Activated CD4-positive, alpha-beta T cell treated with anti-CD3 and anti-CD28 coated beads, Interleukin-2, amount 50 U/mL, for 4 hours (primary cell): ENCODE measurements at places on chromosomes 7 and 10.

GRCh38 chr7:43152696-43153095, 40.2 kb downstream of the HECW1 start:
- DNase-seq, result no peak

GRCh38 chr10:48357631-48358030, 51.2 kb downstream of the MAPK8 start:
- DNase-seq, result no peak

- DNase-seq, result no peak
Observed at GRCh38 chr10:20948686-20949327, 51.7 kb upstream of the NEBL start.

DNA sequence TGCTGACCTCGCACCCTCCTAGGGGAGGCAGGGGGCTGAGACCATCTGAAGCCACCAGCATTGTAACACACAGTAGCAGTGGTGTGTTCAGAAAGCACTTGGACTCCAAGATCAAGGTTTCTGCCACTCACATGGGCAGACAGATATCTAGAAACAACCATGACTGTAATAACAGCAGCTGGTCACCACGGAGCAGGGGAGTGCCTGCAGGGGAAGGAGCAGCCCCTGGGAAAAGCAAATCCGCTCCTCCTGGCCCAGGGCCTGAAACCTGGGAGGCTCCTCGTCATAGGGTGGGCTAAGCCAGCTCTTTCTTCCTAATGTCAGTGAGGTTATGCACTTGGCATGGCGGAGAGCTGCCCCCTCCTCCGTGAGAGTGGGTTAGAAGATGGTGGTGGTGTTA, 118.4 kb upstream of the INSYN2A start:
- no peak for DNase-seq

GRCh38 chr10:73850863-73851461, 23.4 kb downstream of the CAMK2G start:
- no peak for DNase-seq

DNA sequence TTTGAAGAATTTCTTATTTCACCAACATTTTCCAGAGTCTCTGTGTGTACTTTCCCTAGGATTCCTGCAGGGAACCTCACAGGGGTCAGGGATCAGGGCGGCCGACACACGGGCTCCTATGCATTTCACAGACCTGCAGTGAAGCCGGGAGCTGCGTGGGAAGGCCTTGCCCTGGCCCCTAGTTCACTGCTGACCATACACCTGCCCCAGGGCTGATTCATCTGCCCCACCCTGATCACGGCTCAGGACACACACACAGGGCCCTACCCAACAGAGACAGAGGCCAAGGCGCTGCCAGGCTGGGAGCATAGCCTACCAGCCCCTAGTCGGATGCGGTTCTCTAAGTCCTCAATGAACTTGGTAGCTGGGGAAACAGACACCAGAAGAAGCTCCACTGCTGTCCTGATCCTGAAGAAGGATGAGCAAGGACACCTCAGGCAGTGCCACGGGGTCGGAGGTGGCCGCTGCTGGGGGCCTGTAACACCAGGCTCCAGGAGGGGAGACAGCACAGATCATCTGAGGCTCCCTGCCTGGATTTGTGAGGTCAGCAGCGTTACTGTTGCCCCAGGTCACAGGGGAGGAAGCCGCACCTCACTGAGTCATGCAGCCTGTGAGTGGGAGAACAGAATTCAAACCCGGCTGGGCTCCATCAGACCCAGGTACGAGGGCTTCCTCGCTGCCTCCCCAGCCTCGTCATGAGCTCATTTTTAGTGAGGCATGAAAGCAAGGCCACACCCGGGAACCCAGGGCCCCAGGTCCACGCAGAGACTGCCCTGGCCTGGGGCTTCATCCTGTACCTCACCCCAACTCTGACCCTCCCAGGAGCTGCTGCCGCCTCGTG, 278.8 kb upstream of the PPP2R2D start:
- no peak for DNase-seq

GRCh38 chr7:3164380-3164792, 120.7 kb upstream of the CARD11 start:
- no peak for DNase-seq

DNA sequence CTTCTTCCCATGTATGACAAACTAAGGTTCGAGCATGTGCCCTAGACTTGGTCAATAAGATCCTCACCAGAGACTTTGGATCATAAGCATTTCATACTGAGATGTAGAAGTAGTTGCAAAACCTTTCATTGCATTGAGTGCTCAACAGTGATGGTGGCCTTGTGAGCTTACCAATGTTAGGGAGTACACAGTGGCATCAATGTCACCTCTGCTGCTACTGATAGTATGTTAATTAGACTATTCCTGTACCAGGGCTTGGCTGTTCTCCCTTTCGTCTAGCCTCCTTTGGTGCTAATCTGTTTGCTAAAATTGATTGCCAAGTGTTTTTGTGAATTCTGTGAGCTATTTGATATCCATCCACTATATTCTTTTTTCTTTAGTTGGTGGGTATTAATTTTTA, 264.5 kb upstream of the SEMA3C start:
- no peak for DNase-seq

GRCh38 chr10:103177123-103177522, 15.9 kb downstream of the NT5C2 start:
- DNase-seq, result no peak

DNA sequence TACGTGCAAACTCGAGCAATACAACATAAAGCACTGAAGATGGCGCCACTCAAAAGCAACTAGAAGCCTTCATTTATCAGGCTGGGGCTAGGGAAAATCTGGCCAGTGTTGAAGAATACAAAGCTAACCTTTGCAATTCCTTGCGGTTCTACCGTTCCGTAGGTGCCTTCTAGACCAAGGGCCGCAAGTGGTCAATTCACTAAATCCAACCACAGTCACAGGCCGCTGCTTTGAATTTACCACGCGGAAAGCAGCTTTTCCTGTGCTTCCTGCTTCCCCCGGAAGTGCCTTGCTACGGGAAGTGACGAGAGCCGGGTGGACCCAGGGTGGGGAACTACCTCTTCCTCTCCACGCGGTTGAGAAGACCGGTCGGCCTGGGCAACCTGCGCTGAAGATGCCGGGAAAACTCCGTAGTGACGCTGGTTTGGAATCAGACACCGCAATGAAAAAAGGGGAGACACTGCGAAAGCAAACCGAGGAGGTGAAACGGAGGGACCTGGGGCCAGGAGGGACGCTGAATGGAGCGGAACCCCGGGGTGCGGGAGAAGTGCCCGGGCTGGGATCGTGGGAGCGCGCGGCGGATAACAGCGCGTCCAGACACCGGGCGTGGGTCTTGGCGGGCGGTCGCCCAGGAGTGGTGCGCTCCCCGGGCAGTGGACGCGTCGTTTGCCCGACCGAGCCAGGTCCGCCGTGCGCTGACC, at the start of gene DDX21:
DDX21 (plus strand) TSS at position 339 of the 701 bp plus-strand sequence; CDS start at position 395, 56 bp downstream.
- DNase-seq, result peak; percentile 86
